ENCODE measurements at places on chromosomes 12 and 14.

- DNase-seq, result no peak
Observed at GRCh38 chr12:67681105-67681778, 32.7 kb downstream of the DYRK2 start.

- DNase-seq, result no peak
Observed at GRCh38 chr12:118979763-118980406, 1.5 kb upstream of the SRRM4 start.

DNA sequence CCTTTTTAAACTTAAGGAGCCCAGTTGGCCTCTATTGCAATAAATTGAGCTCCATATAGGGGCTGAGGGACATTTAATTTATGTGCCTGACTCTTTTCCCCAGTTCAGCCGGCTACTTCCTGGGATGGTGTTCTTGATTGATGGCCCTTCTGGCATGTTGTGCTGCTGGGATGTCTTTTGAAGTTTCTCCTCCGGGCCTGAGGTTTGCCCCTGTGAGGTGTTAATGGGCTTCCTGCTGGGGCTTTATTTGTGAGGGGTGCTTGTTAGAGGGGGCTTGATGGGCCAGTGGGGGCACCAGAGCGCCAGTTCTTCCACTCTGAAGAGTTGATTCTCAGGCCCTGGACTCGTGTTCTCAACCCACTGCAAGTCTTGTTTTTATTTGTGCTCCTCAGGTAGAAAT is 69.6 kb downstream of the CHST11 start:
- no peak for DNase-seq

DNA sequence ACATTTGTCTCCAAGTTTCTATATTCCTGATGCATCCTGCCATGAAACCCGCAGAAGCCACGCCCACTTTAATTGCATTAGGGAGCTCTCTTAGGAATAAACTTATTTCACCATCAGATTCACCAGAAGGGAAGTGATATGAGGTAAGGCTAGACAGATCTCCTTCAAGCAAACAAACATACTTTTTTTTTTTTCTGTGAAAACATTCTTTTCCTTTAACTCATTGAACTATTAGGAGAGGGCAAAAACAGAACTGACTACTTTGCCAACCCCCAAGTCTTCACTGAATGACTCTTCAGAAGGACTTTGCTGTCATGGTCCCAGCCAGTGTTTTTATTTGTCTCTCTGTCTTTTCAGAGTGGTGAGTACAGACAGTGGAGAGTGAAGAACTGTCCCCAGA is 48.4 kb downstream of the GTF2A1 start:
- no peak for DNase-seq

Measured in bone marrow (tissue), 2 donors.